ENCODE measurements at places on chromosomes 1 and 21.

GRCh38 chr1:14726606-14727005, 128.1 kb downstream of the KAZN start:
- DNase-seq = no peak

DNA sequence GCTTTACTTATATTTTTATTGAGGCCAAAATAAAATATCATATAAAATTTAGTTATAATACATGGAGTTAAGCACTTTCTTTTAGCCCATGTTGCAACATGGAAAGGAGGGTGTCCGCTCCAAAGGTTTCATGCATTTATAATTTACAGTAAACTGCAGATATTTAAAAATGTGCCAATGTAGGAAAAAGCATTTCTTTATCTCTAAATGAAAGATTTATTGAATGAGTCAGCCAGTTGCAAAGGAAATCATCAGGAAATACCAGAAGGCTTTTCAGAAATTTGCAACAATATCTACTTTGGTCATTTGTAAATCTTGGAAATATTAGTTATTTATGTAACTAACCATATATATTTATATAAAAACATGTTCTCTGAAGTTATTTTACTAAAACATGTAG, 12.1 kb downstream of the ATP6V1G3 start:
- DNase-seq = no peak

DNA sequence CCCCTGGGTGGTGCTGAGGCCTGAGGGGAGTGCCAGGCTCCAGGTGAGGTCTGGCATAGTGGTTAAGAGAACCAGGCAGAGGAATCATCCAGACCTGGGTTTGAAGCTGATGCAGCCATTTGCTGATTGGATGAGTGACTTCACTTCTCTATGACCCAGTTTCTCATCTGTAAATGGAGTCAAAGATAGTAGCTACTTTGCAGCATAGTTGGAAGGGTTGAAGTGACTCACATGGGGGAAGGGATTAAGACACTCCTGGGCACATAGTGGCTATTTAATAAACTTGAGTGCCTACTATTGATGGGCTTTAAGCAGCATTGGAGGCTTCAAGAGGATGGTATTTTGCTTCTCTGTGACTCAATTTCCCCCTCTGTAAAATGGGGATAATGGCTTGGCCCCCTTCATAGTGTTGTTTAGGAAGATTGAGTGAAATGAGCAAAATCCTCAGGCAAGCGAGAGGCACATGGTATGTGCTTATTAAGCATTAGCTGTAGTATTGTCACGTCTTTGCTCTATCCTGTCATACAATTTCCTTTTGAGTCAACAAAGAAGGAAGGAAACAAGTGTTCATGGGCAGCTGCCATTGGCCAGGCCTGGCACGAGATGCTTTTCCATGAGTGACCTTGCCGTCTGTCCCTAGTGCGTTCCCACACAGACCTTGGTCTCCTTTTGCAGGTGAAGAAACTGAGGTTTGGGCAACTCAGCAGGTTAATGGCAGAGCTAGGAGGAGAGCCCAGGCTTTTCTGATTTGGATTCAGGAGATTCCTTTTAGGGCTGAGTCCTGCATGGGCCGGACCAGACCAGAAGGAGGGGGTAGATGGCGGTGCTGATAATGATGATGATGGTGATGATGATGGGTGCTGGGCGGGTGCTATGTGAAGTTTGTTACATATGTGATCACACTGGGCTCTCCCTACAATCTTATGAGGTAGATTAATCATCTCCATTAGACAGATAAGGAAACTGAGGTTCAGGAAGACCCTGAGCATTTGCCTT, 131.1 kb upstream of the WNT4 start:
- no peak for DNase-seq

GRCh38 chr1:21232044-21232443, 55.3 kb upstream of the EIF4G3 start:
- DNase-seq = peak; percentile 33

DNA sequence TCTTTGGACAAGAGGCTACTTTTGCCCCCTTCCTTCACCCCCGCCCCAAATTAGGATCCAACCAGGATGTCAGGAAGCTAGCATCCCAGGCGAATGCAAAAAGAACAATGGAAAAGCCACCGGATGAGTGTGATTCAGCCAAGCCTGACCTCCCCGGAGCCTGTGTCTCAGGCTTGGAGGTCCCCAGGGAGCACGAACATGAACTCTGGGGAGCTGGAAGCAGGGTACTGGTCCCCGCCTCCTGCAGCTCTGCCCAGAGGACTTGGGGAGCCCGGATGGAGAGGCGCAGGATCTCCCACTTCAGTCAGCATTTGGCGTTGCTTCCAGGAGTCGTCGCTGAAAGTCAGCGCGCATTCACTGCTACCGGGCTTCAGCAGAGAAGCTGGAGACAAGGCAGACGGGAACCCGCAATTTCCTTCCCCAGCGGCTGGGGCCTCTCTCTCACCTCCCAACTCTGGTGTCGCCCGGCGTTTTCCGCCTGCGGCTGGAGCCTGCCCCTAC, 1.8 kb upstream of the TBX15 start:
- no peak for DNase-seq

DNA sequence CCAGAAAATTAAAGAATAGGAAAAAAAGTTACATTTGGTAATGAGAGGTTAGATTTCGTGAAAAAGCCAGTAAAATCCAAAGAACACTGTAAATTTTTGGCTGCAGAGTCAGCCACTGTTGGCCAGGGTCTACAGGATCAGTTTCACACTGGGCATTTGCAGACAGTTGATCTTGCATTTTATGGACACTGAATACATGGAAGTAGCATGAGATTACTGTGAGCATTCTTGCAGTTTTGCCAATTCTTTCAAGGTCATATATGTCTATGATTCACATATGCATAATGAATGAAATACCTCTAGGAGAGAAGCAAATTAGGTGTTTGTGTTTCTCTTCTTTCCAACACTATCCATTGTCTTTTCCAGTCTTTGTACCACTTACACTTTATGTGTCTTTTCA, 200.8 kb upstream of the DPYD start:
- no peak for DNase-seq

DNA sequence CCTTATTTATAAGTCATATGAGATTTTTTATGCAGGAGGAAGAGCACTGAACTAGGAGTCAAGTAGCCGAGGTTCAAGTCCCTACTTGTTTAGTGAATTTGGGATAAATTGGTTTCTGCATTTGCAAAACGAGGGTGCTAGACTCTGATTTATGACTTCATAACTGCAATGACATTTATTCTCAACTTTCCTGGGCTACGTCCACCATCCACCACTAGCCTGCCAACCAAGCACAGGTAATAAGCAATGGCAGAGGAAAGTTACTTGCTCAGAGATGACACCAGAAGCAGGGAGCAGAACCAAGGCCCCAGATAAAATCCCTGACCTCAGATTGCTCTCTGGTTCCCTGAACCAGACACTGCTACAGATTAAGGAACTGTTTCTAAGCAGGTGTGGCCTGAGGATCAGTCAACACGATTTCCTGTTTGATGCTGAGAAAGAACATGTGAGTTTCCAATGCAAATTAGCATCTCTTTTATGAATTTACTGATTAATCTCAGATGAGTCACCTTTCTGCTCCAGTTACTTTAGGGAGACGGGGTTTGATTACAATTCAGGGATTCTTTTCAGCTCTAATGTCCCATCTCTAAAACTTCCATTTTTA, 52.7 kb downstream of the PLPP3 start:
- no peak for DNase-seq

DNA sequence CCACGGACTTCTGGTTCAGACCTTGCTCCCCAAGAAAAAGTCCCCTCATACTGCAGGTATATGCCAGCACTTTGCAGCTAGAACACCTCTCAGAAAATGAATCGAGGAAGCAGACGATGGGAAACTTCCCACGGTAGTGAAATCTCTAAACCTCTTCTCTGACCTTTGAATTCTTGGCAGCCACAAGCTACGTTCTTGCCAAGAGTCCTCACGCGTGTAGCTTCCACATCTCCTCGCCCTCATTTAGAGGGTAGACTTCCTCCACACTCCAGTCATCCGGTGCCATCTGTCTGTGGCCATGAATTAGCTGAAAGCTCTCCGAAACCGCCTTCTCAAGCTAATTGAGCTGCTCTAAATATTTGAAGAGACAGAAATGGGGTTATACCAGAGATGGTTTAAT, 127.8 kb downstream of the RGS7 start:
- no peak for DNase-seq

- peak; percentile 82 for DNase-seq
Observed at GRCh38 chr1:161071886-161072371, 2.2 kb upstream of the ARHGAP30 start.

Data from inflammatory macrophage treated with lipopolysaccharide for 4 hours (primary cell).